ENCODE measurements at places on chromosomes 2 and 18.

- no peak for DNase-seq
- H3K27ac ChIP-seq: no peak overlapping the region
- no peaks in the 10 kb centered on the region for H3K36me3 ChIP-seq
- H3K4me1 ChIP-seq: no peaks in the 10 kb centered on the region
Measured at GRCh38 chr18:23599809-23600208, 13.5 kb upstream of the NPC1 start.

GRCh38 chr2:63051795-63052333 is 1.2 kb downstream of the OTX1 start:
- H3K36me3 ChIP-seq: no peaks in the 10 kb centered on the region
- peaks cover 3% of the 10 kb centered on the region for H3K4me1 ChIP-seq
- H3K4me3 ChIP-seq: no peak overlapping the region
- H3K27ac ChIP-seq: no peak overlapping the region

DNA sequence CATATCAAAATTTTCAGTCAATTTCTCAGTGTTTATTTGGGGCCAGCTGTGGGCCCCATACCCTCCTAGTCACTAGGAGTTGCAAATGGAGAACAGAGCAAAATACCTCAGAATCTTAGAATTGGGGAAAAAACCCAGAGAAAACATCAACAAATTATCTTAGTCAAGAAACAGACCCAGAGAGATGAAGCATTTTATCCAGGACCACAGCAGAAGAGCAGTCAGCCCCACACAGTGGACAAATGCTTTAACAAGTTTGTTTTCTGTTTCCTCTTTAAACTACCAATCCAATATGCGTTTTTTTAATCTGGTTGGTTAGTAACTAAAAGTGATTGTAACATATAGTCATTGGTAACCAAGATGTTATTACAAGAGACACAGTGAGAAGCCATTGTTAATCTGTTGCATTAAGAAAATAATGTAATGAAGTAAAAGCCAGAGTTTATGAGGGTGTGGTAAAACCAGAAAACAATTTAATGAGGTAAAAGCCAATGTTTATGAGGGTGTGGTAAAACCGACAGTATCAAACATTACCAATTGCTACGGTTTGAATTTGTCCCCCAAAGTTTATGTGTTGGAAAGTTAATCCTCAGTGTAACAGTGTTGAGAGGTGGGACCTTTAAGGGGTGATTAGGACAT is 60.7 kb upstream of the COX7A2L start:
- no peaks in the 10 kb centered on the region for H3K27me3 ChIP-seq
- H3K4me1 ChIP-seq: no peaks in the 10 kb centered on the region
- H3K4me3 ChIP-seq: no peak overlapping the region

- H3K4me1 ChIP-seq: no peaks in the 10 kb centered on the region
- H3K27ac ChIP-seq: no peak overlapping the region
- H3K4me3 ChIP-seq: no peak overlapping the region
- H3K27me3 ChIP-seq: no peaks in the 10 kb centered on the region
- peaks cover 22% of the 10 kb centered on the region for H3K36me3 ChIP-seq
- no peak for DNase-seq
Measured at GRCh38 chr2:9889812-9890261, 46.6 kb downstream of the TAF1B start.

DNA sequence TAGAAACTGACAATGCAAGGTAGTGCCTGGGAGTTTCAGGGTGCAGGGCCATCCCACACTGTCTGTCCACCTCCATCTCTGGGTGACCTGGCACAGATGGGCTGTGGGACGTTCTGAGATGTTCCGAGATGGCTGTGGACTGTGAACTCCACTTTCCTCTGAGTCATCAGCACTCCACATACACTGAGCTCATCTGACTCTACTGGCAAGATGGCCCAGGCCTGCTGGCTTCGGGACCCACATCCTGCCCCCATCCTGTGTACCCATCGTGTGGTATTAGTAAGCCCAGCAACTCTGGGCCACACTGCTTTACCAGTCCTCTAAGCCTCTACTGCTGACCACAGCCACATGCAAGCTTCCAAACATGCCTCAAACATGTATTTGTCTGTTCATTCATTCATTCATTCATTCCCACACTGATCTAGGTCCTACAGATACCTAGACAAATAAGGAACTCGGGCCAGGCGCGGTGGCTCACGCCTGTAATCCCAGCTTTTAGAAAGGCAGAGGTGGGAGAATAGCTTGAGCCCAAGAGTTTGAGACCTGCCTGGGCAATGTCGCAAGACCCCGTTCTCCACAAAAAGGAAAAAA is 124.8 kb upstream of the CXCR4 start:
- H3K36me3 ChIP-seq: no peaks in the 10 kb centered on the region
- no peak overlapping the region for H3K4me3 ChIP-seq
- peaks cover 9% of the 10 kb centered on the region for H3K4me1 ChIP-seq

GRCh38 chr2:201451292-201452057 is at the start of the genes STRADB and TRAK2:
Gene STRADB, plus strand, starts transcription at chr2:201451740. Its CDS starts 3,101 bp downstream, at chr2:201454841.
Gene TRAK2, minus strand, starts transcription at chr2:201451458. Its CDS starts 30,951 bp downstream, at chr2:201420507.
- peak within 1 kb of the TSS; percentile 93 for H3K4me3 ChIP-seq
- H3K36me3 ChIP-seq: no peaks in the 10 kb centered on the region
- no peaks in the 10 kb centered on the region for H3K27me3 ChIP-seq
- peak; percentile 99 for DNase-seq
- peak within 1 kb of the TSS; percentile 90 for H3K27ac ChIP-seq

- no peak overlapping the region for H3K4me3 ChIP-seq
- no peak for DNase-seq
- H3K27me3 ChIP-seq: no peaks in the 10 kb centered on the region
- H3K4me1 ChIP-seq: no peaks in the 10 kb centered on the region
- no peak overlapping the region for H3K27ac ChIP-seq
Measured at GRCh38 chr2:147223119-147223518, 621.7 kb upstream of the ACVR2A start.

DNA sequence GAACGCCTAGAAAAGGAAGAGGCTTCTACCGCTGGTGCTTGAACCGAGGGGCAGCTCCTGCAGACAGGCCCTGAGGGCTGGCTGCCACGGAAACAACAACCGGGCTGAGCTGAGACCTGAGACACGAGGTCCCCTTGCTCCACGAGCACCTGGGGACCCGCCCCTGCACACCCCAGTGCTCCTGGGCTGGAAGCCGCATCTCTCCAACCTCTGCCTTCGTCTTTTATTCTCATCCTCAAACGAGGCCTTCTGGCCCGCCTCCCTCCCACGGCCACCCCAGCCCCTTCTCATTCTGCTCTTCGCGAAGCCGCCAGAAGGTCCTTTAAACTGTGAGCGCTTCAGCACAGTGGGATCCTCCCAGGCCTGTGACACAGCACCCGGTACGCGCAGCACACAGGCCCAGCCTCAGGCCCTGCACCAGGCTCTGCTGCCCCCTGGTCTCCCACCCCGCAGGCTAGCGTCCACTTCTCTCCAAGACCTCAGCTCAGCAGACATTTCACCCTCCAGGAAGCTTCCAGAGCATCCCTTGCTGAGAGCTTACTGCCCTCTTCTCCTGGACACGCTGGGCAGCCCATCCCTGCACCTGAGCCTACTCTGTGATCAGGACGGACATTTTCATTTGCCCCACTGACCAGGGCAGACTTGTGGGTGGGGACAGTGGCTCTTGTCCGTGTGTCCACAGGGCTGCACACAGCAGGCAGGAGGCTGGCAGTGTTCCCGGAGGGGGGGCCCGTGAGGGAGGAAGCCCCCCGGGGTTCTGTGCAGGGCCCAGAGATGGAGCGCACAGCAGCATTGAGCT is 149.7 kb downstream of the PXDN start:
- no peak overlapping the region for H3K27ac ChIP-seq
- H3K4me3 ChIP-seq: no peak overlapping the region
- no peak for DNase-seq
- H3K4me1 ChIP-seq: no peaks in the 10 kb centered on the region
- H3K27me3 ChIP-seq: no peaks in the 10 kb centered on the region

GRCh38 chr18:12843420-12844350 is 40.4 kb downstream of the PTPN2 start:
- peaks cover 32% of the 10 kb centered on the region for H3K4me1 ChIP-seq
- peaks cover 3% of the 10 kb centered on the region for H3K36me3 ChIP-seq
- no peak overlapping the region for H3K4me3 ChIP-seq
- H3K27ac ChIP-seq: no peak overlapping the region

- H3K4me1 ChIP-seq: peaks cover 27% of the 10 kb centered on the region
- no peaks in the 10 kb centered on the region for H3K27me3 ChIP-seq
- H3K36me3 ChIP-seq: peaks cover 3% of the 10 kb centered on the region
- H3K27ac ChIP-seq: peak overlapping the region; percentile 86
Measured at GRCh38 chr18:74148543-74149070, 284 bp downstream of the TIMM21 start.

GRCh38 chr2:200044453-200044852 is 89.1 kb downstream of the MAIP1 start:
- no peak for DNase-seq
- H3K27me3 ChIP-seq: no peaks in the 10 kb centered on the region
- no peak overlapping the region for H3K4me3 ChIP-seq
- no peaks in the 10 kb centered on the region for H3K36me3 ChIP-seq
- no peak overlapping the region for H3K27ac ChIP-seq

DNA sequence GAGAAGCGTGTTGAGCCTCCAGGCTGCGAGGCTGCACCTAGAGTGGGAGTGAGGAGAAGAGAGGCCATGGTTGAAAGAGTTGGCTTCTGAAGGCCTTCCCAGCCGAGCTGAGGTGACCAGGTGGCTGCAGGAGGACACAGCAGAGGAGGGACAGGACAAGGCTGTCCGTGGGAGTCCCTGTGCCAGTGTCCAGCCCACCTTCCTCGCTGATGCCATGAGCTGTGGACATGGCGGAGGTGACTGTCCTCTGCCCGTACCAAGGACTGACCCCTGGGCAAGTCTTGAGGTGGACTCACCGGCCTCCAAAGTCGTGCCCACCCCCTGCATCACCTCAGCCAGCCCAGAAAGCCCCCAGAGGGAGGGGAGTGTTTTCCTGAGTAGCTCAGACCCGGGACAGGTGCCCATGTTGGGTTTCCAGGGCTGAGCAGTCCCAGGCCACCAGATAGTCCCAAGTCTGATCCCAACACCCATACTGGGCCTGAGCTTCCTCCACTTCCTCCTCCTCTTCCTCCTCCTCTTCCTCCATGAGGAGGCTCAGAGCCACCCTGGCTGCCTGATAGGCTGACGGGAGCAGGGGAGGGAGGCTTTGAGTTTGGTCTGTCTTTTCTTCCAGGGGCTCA is 43.0 kb upstream of the FOSL2 start:
- H3K36me3 ChIP-seq: no peaks in the 10 kb centered on the region
- no peak overlapping the region for H3K4me3 ChIP-seq
- H3K27me3 ChIP-seq: no peaks in the 10 kb centered on the region
- no peak overlapping the region for H3K27ac ChIP-seq
- H3K4me1 ChIP-seq: peaks cover 16% of the 10 kb centered on the region

DNA sequence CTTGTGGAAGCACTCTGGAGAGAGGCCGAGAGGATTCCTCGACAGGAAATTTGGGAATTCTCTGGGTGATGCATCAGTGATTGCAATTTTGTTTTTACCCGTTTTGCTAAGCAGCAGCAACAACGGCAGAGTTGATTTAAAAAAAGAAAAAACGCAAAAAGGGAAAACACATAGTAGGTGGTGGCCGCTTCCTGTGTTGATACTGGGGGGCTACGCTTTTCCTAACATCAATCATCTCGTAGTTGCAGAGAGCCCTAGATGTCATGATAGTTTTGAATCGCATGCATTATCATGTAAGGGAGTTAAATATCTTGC is 271 bp upstream of the RBM43 start:
- H3K27ac ChIP-seq: peak overlapping the region; percentile 98
- peak overlapping the region; percentile 88 for H3K4me3 ChIP-seq
- peaks cover 21% of the 10 kb centered on the region for H3K4me1 ChIP-seq
- DNase-seq: no peak

DNA sequence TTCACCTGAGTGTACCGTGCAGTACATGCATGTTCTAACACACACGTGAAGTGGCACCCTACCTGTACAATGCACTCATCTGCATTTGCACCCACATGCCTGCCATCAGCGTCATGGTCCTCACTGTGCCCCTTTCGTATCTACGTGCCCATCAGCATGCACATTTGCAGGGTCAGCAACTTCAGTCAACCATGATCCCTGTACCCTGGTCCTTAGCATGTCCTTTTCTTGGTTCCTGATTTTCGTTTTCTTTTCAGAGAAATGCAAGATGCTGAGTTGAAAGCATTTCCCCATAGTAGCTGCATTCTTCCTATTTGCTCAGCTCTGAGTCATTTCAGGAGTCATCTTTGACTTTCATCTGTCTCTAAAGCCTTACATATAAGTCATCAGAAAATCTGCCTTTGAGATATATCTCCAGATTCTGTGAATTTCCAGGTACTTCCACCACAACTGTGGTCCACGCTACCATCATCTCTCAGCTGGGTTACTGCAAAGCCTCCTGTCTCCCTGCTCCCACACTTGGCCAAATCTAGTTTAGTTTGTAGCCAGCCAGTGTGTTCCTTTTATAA is 14.7 kb upstream of the PUM2 start:
- no peaks in the 10 kb centered on the region for H3K4me1 ChIP-seq
- H3K36me3 ChIP-seq: no peaks in the 10 kb centered on the region
- no peak for DNase-seq
- H3K27ac ChIP-seq: no peak overlapping the region
- no peak overlapping the region for H3K4me3 ChIP-seq

- H3K27me3 ChIP-seq: no peaks in the 10 kb centered on the region
- DNase-seq: no peak
- H3K4me3 ChIP-seq: no peak overlapping the region
- no peak overlapping the region for H3K27ac ChIP-seq
- no peaks in the 10 kb centered on the region for H3K4me1 ChIP-seq
Measured at GRCh38 chr18:28404694-28405093, 227.8 kb upstream of the CDH2 start.

DNA sequence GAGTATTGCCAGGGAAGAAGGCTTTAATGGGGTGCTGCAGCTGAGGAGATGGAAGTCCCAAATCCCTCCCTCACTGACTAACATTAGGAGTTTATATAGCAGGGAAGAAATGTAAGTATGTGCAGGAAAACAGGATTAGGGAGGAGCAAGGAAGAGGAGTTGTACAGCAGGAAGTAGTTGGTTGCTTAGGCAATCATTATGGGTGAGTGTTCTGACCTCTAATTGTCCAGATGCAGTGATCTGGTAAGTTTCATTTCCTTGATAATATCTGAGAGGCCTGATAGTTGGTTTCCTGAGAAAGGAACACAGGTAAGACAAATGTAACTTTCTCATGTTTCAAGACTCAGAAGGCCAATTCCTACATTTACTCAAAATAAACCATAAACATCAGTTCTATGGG is 331.9 kb upstream of the GULP1 start:
- no peaks in the 10 kb centered on the region for H3K36me3 ChIP-seq
- H3K27me3 ChIP-seq: no peaks in the 10 kb centered on the region
- H3K27ac ChIP-seq: no peak overlapping the region
- DNase-seq: no peak
- no peak overlapping the region for H3K4me3 ChIP-seq

- DNase-seq: no peak
- H3K27ac ChIP-seq: no peak overlapping the region
- no peaks in the 10 kb centered on the region for H3K36me3 ChIP-seq
- H3K4me1 ChIP-seq: peaks cover 10% of the 10 kb centered on the region
- no peak overlapping the region for H3K4me3 ChIP-seq
Measured at GRCh38 chr2:236872981-236873380, 212.7 kb upstream of the COPS8 start.

- H3K4me3 ChIP-seq: no peak overlapping the region
- no peak for DNase-seq
- H3K4me1 ChIP-seq: no peaks in the 10 kb centered on the region
- no peak overlapping the region for H3K27ac ChIP-seq
Measured at GRCh38 chr2:156538083-156538504, 101.9 kb downstream of the GPD2 start.

All from common myeloid progenitor, CD34-positive (primary cell).